Central memory CD8-positive, alpha-beta T cell (primary cell): ENCODE measurements at places on chromosomes 6 and 20.
A peak's percentile ranks its signal among the peaks of the same experiment; 100 is the strongest.

DNA sequence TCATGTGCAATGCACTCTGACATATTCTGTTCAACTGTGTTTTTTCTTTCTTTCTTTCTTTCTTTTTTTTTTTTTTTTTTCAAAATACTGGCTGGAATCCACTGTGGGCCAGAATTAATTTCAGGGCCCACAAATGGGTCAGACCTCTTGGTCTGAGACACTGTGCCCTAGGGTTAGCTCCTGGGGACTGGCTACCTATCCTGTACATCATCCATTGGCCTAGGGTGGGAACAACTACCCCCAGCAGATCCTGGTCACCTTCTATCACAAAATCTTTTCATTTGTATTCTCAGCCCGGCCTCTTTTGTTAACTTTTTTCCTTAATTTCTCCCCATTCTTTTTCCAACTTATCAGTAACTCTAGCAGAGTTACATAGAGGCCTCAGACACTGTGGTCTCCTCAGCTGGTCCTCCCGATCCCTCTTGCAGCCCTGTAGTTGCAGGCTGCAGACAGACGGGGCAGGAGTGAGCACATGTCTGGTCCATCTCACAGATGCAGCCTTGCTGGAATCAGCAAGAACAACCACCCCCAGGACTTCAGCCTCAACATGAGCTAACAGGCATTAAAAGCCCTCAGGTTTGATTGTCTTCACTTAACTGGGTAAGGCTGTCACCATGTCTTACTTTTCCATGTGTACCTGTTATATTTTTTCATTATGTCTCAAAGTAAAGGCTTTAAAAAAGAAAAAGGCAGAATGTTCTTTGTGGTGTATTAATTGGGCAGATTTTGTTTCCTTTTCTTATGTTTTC, 41.3 kb downstream of the TXLNB start:
- DNase-seq, result peak; percentile 40

DNA sequence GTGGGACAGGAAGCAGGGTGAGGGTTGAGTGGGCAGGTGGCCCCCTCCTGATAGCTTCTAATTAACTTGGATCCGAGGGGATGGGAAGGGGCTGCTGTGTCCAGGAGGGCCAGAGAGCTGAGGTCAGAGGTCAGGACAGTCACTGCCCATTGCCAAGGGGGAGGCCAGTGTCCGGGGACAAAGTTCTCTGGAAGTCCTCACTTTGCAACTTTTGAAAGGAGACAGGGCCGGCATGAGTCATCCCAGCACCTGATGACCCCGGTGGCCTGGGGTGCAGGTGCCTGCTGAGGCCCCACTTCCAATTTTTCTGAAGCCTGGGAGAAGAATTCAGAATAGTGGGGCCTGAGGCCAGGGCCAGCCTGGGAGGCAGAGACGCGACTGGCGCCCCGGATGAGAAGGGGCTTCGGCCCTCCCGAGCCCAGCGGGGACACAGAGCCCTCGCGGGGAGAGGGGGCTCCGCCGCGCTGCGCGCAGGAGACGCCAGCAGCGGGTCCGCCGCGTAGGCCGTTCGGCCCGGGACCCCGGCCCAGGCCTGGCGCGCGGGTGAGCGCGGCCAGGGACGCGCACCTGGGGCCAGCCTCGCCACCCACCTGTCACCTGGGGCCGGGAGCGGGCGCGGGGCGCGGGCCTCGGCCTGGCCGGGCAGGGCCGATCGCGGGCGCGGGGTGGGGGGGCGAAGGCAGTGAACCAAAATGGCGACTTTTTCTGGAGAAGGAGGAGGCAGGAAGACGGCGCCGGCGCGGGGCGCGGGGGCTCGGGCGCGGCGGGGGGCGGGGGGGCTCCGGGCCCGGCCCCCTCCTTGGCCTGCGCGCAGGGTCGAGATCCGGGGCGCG, 586 bp downstream of the ZNF512B start:
- DNase-seq, result no peak

DNA sequence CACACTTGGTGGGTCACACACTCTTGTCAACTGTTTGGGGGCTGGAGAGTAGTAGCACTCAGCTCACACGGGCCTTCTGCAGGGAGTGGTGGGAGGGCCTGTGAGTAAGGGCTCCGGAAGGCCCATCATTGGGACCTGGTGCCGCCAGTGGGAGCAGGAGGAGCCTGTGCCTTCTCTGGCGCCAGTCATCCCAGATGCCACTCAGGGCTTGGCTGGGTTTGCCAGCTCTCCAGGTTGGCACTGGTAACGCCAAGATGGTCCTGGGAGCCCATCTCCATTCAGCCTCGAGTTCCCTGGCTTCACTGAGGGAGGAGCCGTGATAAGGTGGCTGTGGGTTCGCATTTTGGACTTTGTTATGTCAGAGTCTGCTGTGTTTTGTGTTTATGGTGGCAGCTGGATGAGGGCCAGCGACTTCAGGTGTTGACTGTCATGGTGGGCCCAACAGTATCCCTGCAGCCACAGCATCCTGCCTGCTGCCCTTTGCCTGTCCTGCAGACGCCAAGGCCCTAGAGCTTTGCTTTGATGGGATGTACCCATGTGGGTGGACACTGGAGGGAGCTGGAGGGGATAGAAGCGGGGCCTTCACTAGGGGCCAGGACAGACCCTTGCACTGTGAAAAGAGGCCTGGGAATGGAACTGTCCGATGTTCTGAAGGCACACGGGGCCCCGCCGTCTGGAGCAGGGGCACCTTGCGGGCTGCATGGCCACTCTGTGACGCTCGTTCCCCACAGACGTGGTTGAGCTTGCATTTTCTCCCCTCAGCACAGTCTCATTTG, 13.3 kb upstream of the DNAJC5 start:
- DNase-seq, result no peak

- no peak for DNase-seq
These were observed 644 bp downstream of the OARD1 start for GRCh38 chr6:41071501-41071922.

- DNase-seq, result no peak
These were observed 217.1 kb upstream of the MAN1A1 start for GRCh38 chr6:119566546-119567260.

GRCh38 chr20:3092611-3093379, 8.3 kb upstream of the AVP start:
- DNase-seq, result no peak

GRCh38 chr6:4518506-4518905, 257.7 kb upstream of the CDYL start:
- DNase-seq, result no peak

DNA sequence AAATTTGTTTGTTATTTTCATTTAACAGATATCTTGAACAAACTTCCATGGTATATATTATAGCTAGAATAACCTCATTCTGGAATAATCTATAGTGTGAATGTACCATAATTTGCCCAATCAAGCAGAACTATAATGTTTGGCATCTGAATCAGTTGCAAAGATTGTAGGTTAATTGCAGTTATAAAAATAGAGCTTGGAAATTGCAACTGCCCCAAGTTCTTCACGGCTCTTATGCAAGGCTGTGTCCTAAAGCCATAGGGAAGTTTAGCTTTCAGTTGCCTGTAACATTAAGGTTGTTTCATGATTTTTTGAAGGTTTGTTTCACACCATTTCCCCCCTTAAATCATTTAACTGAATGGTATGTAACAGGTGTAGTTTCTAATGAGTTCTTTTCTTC, 19.4 kb downstream of the NQO2 start:
- DNase-seq, result no peak

DNA sequence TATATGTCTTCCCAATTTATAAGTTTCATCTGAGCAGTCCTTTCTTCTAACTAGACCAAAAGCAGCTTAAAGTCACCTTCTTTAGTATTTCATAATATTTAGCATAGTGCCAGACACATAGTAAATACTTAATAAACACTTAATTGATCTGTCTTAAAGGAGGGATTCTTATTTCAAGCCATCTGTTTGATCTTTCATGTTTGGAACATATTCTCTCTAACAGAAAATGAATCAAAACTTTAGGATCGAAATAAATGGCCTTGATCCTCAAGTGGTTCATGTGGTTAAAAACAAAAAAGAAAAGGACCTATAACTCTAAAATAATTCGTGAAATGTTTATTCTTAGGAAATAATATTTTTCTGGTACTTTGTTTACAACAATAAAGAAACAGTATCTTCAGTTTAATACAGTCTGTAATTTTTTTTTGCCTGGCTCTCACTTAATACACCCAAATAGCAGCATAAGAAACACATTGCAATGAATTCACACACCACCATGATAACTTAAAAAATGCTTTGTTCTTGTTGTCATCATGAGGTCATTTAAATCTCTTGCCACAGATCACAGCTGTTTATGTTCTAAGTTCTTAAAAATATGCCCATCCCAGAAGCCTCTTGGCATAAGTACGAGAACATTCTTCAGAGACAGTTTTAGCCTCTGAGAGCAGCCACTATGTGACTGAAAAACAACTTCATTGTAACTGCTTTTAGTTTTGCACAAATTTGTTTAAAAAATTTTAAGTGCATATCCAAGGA, 48.1 kb downstream of the ESF1 start:
- DNase-seq, result no peak

DNA sequence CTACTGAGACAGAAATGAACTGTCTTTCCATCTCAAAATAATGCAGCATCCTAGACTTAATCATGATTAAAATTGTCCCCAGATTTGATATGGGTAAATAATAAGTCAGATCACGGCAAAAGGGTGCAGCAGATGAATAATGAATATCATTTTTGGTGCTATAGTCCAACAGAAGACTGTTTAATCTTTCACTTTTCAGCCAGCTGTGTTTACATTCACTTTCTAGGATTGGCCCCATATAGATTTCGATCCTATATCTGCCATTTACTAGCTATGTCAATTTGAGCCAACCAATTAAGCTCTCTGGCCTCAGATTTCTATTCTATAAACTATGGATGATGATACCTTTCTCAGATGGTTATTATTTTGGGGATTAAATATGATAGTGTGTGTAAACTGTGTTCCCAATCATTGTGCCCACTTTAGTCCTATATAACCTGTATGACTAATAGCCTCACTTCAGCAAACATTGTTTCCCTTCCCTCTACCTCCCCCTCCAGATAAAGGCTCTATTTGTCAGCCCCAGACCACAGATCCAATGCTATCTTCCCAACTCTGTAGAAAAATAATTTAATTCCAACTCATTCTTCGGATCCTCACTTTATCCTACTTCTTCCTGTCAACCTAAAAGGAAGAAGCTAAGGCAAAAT, 53.6 kb upstream of the NT5E start:
- DNase-seq, result no peak

DNA sequence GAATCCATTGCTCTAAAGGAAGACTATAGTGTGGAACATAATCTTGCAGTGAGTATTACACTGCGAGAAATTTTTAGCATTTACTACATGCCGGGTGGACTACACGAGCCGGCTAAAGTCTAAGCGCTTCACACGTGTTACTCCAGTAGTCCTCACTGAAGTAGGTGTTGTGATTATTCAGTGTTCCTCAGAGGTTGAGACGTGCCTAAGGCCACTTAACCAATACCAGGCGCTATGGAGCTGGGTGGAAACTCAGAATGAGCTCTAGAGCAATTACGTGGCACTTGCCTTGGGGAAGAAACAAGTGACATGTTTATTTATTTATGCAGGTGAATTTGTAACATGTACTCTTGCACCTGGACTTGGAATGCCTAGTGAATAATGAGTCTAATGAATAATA, 46.4 kb downstream of the SASH1 start:
- no peak for DNase-seq

GRCh38 chr6:144583614-144583954, 298.4 kb downstream of the UTRN start:
- DNase-seq, result no peak

DNA sequence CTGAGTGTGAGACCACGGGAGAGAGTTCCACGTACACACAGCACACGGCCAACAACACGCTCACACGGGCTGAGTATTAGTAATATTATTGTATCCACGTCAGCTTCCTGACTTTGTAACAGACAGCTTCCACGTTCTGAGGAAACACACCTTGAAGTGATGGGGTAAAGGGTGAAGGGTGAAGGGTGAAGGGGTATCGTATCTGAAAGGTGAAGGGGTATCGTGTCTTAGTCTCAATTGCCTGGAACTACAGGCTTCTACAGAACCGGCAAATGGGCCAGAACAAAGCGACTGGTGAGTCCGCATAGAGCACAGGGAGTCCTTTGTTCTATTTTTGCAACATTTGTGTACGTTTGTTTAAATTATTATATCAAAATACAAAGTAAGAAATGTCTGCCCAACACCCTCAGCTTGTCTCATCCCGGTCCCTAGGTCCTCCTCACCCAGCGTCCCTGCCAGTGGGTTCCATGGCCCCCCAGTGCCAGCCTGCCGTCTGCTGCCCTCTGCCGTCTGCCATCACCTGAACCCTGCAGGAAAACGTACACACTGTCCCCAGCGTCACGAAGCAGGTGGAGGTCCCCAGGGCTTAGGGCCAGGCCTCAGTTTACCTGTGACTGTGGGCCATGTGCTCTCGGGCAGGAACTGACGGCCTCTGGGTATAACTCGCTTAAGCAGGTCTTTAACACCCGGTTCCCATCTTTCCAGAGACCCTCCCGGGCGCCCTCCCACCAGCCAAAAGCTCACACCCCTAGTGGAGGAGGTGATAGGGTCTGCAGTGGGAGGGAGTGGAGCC, 4.4 kb upstream of the HELZ2 start:
- no peak for DNase-seq

DNA sequence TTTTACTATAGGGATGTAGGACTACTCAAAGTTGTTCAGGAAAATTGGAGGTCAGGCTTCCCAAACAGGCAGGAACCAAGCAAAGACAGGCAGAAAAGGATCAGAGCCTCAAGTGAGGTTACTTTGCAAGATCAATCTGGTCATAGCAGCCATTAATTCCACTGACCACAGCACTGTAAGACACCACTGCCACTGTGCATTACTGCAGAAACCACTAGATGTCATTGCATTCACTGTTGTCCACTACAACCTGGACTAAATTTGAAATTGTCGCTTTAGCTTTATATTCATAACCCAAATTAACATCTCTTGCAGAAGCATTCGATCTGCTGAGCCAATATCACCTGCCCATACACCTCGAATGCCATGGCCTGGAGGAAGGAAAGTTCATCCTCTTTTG, 126.9 kb upstream of the UFL1 start:
- no peak for DNase-seq

- DNase-seq, result no peak
These were observed 69.8 kb upstream of the RIN2 start for GRCh38 chr20:19688031-19688806.

GRCh38 chr20:61812845-61813485, 252.7 kb downstream of the TAF4 start:
- no peak for DNase-seq

DNA sequence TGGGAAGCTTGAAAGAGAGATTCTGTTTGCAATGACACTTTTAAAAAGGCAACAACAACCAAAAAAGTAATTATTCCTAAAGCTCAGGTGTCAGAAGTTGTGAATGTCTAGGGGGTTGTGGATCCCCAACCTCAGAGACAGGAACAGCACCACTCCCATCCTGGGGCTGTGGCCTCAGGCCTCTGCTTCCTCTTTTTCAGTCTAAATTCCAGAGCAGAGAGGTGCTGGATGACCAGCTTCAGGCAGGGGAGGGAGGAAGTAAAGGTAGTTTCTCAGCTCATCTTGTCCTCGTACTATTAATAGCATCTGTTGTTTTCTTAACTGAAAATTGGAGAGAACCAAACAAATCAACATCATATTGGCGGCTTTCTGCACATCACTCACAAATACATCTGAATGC, 8.3 kb downstream of the NT5E start:
- DNase-seq, result no peak
